NCI-H1417 treated with DMSO at 0.1 percent for 48 hours (cell line): ENCODE measurements at places on chromosomes 3 and 15.

DNA sequence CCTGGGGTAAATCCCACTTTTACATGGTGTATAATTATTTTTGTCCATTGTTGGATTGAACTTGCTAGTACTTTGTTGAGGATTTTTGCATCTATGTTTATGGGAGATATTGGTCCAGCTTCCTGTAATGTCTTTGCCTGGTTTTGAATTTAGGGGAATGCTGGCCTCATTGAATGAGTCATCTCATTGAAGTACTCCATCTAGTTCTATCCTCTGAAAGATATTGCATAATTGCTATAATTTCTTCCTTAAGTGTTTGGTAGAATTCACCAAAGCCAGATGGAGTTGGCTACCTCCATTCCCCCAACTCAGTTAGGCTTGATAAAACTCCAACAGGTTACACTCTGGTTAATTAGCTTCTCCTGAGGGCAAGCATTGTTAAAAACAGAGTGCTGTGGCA, 237.4 kb upstream of the TGFBR2 start:
- no peak for DNase-seq

DNA sequence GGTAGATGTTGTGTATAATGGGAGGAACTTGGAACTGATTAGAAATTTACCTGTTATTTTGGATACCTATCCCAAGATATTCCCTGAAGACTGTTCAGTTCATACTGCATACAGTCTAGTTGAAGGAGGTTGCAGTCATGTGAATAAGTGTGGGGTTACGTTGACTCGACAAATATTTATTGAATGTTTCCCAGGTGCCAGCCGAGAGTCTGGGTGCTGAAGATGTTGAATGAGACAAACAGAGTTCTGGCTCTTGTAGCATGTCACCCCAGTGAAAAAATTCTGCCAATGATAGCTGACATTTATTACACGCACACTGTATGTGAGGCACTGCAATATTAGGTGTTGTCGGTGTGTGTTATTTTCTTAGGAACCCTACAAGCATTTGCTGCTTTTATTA, 176.0 kb downstream of the KCNMB2 start:
- no peak for DNase-seq

- no peak for DNase-seq
These were observed 25.1 kb downstream of the ATP11B start for GRCh38 chr3:182818296-182818978.

DNA sequence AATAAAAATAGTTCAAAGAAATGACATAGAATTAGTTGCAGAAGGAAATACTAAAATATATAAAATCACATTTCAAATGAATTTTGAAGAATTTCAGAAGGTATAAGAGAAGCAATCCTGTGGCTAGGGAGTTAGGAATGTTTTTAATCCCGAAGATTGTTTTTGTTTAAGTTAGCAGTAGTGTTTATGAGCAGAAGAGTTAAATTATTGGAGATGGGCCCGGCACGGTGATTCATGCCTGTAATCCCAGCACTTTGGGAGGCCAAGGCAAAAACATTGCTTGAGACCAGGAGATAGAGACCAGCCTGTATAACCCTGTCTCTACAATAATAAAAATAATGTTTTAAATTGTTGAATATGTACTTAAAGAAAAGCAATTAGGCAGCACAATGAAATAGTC, 432.5 kb downstream of the MFSD1 start:
- no peak for DNase-seq

DNA sequence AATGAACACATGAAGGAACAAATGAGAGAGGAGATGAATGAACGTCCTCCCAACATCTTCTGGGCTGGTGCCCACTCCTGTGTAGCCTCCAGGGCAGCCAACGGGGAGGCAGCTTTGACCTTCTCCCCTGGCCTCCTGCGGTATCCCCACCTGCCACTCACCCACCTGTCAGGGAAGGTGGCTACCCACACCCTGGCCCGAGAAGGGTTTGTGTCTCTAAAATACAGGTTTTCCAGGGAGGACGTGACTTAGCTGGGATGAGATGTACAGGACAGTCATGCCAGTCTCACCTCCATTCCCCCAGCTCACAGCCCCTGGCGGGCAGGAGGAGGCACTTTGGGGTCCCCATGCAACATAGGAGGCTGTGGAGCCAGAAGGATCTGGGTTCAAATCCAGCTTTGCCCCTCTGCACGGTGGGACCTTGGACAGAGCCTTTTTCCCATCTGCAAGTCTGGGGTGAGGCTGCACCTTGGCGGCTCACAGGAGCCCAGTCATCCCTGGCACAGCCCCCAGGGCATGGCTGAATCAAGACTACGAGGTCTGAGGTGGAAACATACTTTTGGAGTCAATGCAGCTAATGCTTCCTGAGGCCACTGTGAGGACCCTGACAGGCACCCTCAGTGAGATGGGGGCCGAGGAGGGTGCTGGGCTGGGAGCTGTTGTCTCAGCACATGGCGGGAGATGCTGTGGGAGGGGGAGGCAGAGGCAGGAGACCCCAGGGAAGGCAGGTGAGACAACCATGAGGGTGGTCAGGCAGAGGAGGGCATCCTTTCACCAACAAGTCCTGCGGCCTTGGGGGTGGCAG, 11.1 kb upstream of the PLXND1 start:
- no peak for DNase-seq

DNA sequence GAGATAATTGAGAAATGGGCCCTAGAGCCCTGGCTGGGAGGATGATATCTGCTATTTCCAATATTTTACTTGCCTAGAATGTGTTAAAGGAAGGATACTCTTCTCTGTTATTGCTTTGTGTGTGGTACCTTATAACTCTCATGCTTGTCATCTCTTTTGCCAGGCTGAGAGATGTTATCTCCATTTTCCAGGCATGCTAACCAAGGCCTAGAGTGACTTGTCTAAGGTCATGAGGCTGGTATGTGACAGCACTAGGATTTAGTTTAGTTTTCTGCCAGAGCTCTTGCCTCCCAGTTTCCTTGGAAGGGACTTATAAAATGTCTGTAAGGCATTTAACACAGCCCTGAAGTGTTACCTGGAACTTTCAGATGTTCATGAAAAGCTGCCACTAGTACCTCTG, 1.4 kb downstream of the CLK3 start:
- DNase-seq, result no peak

DNA sequence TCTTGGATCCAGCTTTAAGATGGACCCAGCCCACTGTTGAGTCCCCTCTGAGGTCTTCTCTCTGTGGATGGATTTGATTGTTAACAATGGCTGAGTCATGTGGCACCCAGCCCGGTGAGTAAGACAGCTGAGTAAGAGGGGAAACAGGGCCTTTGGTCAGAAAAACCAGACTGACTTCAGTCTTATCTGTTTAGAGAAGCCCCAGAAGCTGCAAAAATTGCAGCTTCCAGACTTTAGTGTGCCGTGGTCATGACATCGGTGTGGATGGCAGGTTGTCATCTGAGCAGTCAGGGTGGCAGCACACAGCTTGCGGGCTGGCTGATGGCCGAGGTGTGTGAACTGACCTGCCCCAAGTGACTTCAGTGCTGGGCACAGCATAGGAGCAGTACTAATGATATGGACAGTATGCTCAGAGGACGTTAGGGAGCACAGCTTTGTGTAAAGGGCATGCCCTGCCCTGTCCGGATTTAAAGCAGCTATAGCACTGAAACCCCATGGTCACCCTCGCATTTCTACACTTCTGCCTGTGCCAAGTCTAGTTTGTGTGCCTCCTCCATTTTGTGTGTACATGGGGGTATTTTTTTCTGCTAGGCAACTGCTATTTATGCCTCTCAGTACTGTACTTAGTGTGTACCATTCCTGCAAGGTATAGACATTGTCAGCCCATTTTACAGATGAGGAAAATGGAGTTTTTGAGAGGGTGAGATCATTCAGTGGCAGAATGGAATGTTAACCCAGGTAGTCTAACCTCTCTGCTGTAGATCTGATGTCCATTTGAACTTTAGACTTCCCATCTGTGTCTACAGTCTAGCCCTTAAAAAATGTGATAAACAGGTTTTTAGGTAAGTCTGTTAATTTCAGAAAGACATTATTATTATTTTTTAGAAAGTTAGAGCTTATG, 44.4 kb downstream of the FLNB start:
- DNase-seq, result no peak

DNA sequence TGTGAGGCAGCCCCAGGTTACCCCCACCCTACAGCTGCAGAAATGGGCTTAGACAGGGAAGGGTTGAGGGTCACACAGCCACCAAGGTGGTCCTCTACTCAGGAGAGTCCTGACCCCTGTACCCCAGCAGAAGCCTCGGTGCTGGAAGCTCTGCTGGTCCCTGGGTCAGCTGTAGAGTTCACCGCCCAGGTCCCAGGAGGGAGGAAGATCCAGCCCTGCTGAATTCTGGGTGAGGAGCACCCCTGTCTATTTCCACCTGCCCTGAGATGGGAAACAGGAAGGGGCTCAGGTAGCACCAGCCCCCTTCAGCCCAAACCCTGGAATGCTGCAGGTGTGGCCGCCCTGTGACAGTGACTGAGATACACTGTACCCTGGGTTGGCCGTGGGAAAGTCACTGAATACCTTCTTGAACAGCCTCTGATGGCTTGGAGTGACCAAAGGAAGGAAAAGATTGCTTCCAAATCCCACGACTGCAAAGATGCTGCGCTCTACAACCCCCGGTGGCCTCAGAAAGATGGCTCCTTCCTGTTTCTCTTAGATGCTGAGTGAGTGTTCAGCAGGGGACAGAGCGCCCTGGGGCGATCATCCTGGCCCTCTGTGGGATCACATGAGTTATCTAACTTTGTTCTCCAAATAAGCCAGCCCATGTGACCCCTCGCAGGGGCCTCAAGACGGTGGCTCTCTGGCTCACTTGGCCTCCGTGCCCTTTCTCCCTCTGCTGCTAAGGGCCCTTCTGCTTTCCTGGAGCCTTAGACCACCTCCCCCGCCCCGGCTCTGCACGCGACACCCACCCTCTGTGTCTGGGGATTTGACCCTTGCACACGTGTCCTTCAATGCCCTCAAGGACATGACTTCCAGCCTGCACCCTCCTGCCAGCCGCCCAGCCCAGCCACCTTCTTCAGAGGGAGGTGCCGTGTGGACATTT, 141.9 kb downstream of the NSMCE3 start:
- DNase-seq, result no peak

DNA sequence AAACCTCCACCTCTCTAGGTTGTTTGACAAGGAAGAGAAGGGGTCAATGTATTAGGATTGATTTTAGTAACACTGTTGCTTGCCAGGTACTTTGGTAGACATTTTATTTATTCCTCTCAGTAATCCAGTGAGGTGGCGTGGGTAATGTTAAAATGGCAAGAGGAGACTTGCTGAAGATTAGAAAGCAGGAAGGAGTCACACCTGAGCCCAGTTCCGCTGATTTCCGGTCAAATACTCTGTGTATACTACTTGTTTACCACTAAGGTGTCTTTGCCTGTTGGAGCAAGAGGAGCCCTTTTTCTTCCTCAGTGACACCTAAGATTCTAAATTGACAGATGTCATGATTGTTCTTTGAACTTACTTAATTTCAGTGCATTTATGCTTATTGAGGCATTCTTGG, 1.7 kb downstream of the OXNAD1 start:
- no peak for DNase-seq

GRCh38 chr3:18393906-18394305, 31.2 kb downstream of the SATB1 start:
- no peak for DNase-seq

- no peak for DNase-seq
These were observed 128.3 kb upstream of the SEMA6D start for GRCh38 chr15:47588958-47589357.

- no peak for DNase-seq
These were observed 266.7 kb downstream of the IL20RB start for GRCh38 chr3:137224464-137224863.
